ENCODE measurements at places on chromosomes 2 and 18.

- H3K27ac ChIP-seq: no peak overlapping the region
- peaks cover 3% of the 10 kb centered on the region for H3K27me3 ChIP-seq
- peaks cover 11% of the 10 kb centered on the region for H3K4me1 ChIP-seq
- no peak for DNase-seq
- H3K4me3 ChIP-seq: no peak overlapping the region
Observed at GRCh38 chr18:10401521-10401920, 52.9 kb upstream of the APCDD1 start.

GRCh38 chr2:219384859-219385258, 2.9 kb downstream of the DNPEP start:
- no peak for DNase-seq
- H3K4me3 ChIP-seq: no peak overlapping the region
- no peaks in the 10 kb centered on the region for H3K27me3 ChIP-seq
- peaks cover 57% of the 10 kb centered on the region for H3K36me3 ChIP-seq
- peaks cover 15% of the 10 kb centered on the region for H3K4me1 ChIP-seq

GRCh38 chr18:48875942-48876511, 74.7 kb downstream of the SMAD7 start:
- H3K4me1 ChIP-seq: peaks cover 4% of the 10 kb centered on the region
- H3K4me3 ChIP-seq: no peak overlapping the region
- DNase-seq: no peak

- no peak overlapping the region for H3K4me3 ChIP-seq
- no peak for DNase-seq
- no peaks in the 10 kb centered on the region for H3K27me3 ChIP-seq
- no peaks in the 10 kb centered on the region for H3K36me3 ChIP-seq
Observed at GRCh38 chr2:151757861-151758260, 23.6 kb upstream of the NEB start.

DNA sequence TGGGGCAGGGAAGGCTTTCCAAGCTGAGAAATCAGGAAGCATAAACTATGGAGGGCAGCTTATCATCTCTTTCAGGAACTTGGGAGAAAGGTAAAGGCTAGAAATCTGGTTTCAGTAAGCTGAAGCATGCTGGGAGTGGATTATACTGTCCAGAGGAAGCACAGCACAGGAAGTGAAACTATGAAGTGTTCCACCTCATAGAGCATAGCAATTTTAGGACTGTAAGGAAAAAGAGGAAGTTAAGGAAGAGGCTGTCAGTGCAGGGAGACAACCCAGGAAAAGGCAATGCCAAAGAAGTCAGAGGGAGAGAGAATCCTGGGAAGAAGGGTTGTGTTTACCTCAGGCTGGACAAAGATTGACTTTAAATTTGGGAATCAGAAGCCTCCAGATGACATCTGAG, 51.9 kb downstream of the EFEMP1 start:
- peaks cover 12% of the 10 kb centered on the region for H3K4me1 ChIP-seq
- H3K36me3 ChIP-seq: no peaks in the 10 kb centered on the region
- H3K4me3 ChIP-seq: no peak overlapping the region

DNA sequence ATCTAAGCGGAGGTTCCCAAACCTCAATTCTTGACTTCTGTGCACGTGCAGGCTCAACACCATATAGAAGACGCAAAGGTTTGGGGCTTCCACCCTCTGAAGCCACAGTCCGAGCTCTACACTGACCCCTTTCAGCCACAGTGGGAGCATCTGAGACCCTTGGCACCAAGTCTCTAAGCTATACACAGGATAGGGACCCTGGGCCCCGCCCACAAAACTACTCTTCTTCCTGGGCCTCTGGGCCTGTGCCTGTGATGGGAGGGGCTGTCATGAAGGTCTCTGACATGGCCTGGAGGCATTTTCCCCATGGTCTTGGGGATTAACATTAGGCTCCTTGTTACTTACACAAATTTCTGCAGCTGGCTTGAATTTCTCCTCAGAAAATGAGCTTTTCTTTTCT, 1374.1 kb upstream of the NXPH2 start:
- no peak overlapping the region for H3K27ac ChIP-seq
- no peak overlapping the region for H3K4me3 ChIP-seq
- no peaks in the 10 kb centered on the region for H3K4me1 ChIP-seq

DNA sequence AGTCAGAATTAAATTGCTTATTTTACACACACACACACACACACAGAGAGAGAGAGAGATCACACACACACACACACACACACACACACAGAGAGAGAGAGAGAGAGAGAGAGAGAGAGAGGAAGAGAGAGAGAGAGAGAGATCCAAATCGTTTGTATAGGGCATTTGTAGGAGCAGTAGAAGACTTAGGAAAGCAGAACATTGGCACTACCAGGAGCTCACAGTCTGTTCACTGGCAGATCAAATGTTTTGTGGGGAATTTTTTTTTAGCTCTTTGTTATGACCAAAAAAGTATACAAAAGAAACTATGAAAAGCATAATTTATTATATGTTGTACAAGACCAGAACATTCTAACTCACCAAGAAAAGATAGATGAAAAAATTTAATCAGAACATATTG, 81.8 kb downstream of the MBD5 start:
- H3K4me3 ChIP-seq: no peak overlapping the region
- H3K27me3 ChIP-seq: no peaks in the 10 kb centered on the region
- H3K4me1 ChIP-seq: no peaks in the 10 kb centered on the region

GRCh38 chr2:175187378-175187777, 5.9 kb upstream of the ATP5MC3 start:
- no peaks in the 10 kb centered on the region for H3K36me3 ChIP-seq
- DNase-seq: no peak
- no peak overlapping the region for H3K27ac ChIP-seq
- H3K4me1 ChIP-seq: no peaks in the 10 kb centered on the region
- no peak overlapping the region for H3K4me3 ChIP-seq
- H3K27me3 ChIP-seq: no peaks in the 10 kb centered on the region

DNA sequence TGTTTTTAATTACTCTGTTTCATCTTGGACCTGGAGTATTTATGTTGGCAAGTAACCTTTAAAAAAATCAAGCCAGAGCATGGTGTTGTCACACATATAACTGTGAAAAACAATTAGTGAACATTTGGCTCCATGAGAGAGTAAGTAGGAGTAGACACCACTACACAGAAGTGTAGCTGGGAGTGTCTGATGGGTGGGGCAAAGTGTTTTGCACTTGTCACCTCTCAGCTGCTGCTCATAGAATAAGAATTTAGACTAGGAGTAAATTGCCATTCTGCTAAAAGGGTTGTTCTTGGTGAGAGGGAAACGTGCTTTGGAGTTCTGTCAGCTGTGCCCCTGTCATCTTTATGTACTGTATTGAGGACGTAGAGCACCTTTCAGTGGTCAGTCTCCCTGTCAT, 114.5 kb downstream of the TTC27 start:
- H3K4me3 ChIP-seq: no peak overlapping the region
- no peaks in the 10 kb centered on the region for H3K4me1 ChIP-seq
- H3K27ac ChIP-seq: no peak overlapping the region
- no peak for DNase-seq
- H3K36me3 ChIP-seq: peaks cover 19% of the 10 kb centered on the region

DNA sequence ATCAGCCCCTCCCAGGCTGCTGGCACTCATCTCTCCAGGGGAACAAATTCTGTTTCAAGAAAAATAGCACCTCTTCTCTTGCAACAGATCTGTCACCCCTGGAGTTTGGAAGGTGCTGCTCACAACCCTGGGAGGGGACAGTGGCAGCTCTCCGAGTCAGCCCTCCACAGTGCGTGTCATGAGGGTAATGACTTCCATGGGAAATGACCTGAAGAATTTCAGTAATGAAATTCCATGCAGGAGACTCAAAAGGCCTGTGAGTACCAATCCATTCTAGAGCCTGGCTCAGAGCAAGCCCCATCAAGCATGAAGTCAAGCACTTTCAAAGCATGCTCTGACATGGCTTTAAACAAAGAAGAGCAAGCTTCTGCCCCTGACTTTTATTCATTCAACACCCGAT, 276.3 kb upstream of the PARD3B start:
- H3K36me3 ChIP-seq: no peaks in the 10 kb centered on the region
- no peak for DNase-seq
- no peak overlapping the region for H3K4me3 ChIP-seq
- H3K27me3 ChIP-seq: no peaks in the 10 kb centered on the region

Measured in B cell (primary cell).